ENCODE measurements at places on chromosomes 13 and 19. TPM values are rescaled to one million over a fixed set of nuclear protein-coding genes. Genes with fewer than 3 reads are reported as not detected.

The ANGPTL4 gene
- 5.1 TPM for total RNA-seq

The BSG gene
- total RNA-seq, result 495 TPM

The ZIK1 gene
- total RNA-seq, result 0.82 TPM

The OR7A5 gene
- not detected for total RNA-seq

The EFNB2 gene
- total RNA-seq, result 32.5 TPM

The TMIGD2 gene
- not detected for total RNA-seq

The ZNF71 gene
- 6.0 TPM for total RNA-seq

The C13orf42 gene
- total RNA-seq, result not detected

The CCDC70 gene
- not detected for total RNA-seq

The KLK14 gene
- total RNA-seq, result not detected

The EFNA2 gene
- not detected for total RNA-seq

The MTUS2 gene
- 0.08 TPM for total RNA-seq

The IFNL1 gene
- total RNA-seq, result not detected

The NRTN gene
- not detected for total RNA-seq

The RFPL4A gene
- total RNA-seq, result not detected

The PNMA8B gene
- 0.05 TPM for total RNA-seq

The ATP4A gene
- total RNA-seq, result not detected

The HSPB6 gene
- total RNA-seq, result 37.0 TPM

The RGS9BP gene
- 0.20 TPM for total RNA-seq

The PROZ gene
- not detected for total RNA-seq

The KLF2 gene
- total RNA-seq, result 35.4 TPM

The TNNI3 gene
- total RNA-seq, result not detected

The SYDE1 gene
- total RNA-seq, result 91.4 TPM

The EXOC3L2 gene
- total RNA-seq, result not detected

The PRTN3 gene
- not detected for total RNA-seq

The IGFL3 gene
- total RNA-seq, result not detected

The CLDN10 gene
- total RNA-seq, result not detected

The ZNF599 gene
- 4.4 TPM for total RNA-seq

The DPY19L3 gene
- 27.1 TPM for total RNA-seq

The RCBTB2 gene
- total RNA-seq, result 9.3 TPM

The SHC2 gene
- total RNA-seq, result not detected

The MIA gene
- total RNA-seq, result not detected

The NCAN gene
- not detected for total RNA-seq

The GIPR gene
- 0.65 TPM for total RNA-seq

The TGFBR3L gene
- total RNA-seq, result 6.4 TPM

The PLPPR3 gene
- total RNA-seq, result not detected

The LGALS7B gene
- total RNA-seq, result not detected

The GPR18 gene
- not detected for total RNA-seq

The NALCN gene
- 7.1 TPM for total RNA-seq

The CARS2 gene
- 50.2 TPM for total RNA-seq
